ENCODE measurements at places on chromosomes 7 and 10.
A peak's percentile ranks its signal among the peaks of the same experiment; 100 is the strongest.

DNA sequence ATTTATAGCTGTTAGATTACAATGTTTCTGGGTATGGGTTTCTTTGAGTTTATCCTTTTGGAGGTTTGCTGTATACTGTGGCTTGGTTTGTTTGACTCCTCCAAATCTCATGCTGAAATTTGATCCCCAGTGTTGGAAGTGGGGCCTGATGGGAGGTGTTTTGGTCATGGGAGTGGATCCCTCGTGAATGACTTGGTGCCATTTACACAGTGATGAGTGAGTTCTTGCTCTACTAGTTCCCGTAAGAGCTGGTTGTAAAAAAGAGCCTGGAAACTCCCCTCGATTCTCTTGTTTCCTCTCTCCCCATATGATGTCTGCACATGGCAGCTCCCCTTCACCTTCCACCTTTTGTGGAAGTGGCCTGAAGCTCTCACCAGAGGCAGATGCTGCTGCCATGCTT is 324.1 kb downstream of the C7orf25 start:
- no peak for DNase-seq

DNA sequence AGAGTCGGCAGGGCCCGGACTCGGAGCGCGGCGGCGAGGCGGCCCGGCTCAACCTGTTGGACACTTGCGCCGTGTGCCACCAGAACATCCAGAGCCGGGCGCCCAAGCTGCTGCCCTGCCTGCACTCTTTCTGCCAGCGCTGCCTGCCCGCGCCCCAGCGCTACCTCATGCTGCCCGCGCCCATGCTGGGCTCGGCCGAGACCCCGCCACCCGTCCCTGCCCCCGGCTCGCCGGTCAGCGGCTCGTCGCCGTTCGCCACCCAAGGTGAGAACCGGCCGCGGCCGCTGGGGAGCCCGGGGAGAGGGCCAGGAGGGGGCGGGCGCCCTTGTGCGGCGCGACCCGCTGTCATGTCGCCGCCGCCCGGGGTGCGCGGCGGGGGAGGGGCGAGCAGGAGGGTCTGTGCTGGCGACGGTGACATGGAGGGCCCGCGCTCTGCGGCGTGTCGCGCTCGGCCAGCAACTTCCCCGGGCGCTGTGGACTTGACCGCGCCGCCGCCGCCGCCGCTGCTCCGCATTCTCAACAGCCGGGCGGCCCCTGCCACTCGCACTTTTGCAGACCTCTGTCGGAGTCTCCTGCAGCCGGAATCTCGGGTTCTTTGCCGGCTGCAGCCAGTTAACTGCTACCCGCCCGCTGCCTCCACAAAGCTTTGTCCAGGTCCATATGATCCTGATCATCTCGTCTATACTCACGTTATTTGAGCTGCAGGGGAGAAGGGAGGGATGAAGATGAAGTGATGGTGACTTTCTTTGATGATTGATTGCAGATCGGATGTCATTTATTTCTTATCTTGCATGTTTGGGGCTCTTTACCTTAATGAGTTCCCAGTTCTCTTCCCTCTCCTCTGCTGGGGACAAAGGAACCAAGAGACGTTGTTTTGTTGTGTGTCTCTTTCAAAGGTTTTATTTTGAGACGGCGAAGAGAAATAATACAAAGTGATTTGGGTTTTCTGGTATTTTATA is 869 bp downstream of the TRIM24 start:
- DNase-seq: no peak

DNA sequence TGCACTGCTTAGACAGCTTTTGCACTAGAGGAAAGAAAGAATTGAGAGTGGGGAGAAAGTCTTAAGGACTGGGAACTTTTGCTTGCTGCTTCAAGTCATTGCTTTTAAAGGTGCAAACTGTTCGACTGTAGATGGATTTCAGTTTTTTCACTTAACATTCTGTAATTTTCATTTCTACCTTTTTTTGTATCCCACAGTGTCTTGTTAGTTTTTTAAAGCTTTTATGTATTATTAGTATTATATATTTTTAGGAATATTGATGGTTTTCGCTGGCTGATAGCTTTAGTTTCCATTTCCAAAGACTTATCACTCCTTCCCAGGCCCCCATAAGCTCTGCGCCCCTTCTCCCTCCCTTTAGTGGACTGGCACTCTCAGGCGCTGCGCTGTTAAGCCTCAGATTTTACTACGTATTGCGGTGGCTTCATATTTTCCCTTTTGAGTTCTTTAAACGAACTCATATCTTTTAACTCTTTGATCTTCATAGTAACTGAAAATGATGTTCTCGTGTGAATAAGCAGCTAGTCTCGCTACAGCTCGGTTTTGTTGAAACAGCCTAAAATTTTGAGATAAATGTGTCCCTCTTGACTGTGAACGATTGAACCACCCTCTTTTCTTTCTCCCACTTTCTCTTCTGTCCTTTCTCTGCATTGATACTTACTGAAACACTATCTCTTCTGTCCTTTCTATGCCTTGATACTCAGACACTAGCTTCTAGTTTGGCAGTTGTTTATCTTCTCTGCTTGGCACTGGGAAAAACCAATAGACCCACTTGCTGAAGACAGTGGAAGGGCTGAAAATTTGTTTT is 2.5 kb upstream of the ETV1 start:
- no peak for DNase-seq

GRCh38 chr7:152459724-152460251 is 24.0 kb upstream of the KMT2C start:
- DNase-seq: no peak

- no peak for DNase-seq
Observed at GRCh38 chr7:66769833-66770512, 29.4 kb downstream of the RABGEF1 start.

DNA sequence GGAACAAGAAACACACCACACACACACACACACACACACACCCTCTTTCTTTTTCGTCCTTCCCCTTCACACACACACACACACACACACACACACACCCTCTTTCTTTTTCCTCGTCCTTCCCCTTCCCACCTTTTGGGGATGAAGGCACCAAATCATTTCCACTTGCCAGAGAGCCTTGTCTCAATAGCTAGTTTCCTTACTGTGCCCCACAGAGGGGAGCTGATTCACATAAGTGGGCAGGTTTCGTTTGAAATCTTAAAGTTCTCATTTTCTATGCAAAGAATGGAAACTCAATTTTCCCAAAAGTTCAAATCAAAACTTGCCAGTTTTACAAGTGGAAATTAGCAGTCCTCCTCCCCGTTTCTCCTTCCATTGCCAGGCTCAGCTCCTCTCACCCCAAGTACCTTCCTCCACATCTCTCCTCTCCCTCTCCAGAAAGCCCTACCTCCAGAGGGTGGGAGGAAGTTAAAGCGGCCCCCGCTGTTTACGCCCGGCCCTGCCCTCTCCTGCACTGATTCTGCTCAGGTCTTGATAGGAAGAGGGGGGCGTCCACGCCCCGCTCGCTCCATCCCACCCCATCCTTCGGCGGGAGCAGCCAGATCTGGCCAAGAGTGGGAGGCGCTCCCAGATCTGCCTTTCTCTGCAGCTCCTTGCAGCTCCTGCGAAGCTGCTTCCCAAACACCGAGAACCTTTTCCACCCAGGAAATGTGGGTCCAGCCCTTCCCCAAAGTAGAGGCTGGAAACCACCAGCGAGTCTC is 1.3 kb downstream of the CTTNBP2 start:
- no peak for DNase-seq

- no peak for DNase-seq
Observed at GRCh38 chr10:6748981-6749635, 169.0 kb upstream of the PRKCQ start.

DNA sequence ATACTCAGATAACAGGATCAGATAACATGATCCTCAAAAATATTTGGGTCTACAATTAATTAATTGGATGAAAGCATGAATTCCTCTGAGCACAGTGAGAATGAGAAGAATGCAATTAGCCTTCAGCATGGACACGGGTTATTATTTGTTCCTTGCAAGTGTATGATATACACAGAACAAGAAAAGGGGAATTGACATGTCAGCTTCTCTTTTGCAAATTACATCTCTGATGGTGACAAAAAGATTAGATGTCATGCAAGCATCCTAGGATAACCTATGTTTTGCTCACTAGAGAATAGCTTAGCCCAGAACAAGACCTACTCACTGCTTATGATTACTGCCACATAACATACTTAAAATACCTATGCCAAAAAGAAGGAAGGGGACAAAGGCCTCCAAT is 120.3 kb downstream of the ABLIM1 start:
- DNase-seq: no peak

- DNase-seq: peak; percentile 69
Observed at GRCh38 chr7:32126843-32127242, 56.6 kb upstream of the PDE1C start.
